ENCODE measurements at places on chromosomes 7 and 10. TPM values are rescaled to one million over a fixed set of nuclear protein-coding genes. Genes with fewer than 3 reads are reported as not detected.

DNA sequence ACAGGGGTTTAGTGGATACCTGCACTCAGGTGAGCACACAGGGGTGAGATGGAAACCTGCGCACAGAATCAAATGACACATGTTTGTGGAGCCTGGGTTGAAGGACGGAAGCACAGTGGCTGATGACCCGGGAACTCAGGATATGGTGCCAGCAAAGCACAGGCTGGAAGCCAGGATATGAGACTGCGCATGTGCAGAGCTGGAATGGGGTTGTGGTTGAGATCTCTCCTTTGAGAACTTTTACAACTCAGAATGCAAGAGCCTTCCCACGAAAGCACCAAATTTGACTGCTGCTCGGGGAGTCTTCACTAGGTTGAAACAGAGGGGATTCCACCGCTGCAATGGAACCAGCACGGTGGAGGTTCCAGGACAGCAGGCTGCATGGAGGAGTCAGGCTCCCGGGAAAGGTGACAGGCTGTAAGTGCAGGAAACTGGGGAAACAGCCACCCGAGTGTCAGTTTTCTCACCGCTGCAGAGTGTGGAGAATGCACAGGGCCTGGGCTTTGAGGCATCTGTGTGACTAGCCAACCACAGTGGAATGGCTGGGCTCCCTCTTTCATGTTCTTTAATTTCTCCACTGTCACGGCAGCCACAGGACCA, 133.4 kb upstream of the TCERG1L start:
- no peak for DNase-seq
- H3K27ac ChIP-seq, result no peak overlapping the region
- H3K27me3 ChIP-seq, result no peaks in the 10 kb centered on the region
- H3K4me1 ChIP-seq, result no peaks in the 10 kb centered on the region
- no peaks in the 10 kb centered on the region for H3K36me3 ChIP-seq

GRCh38 chr10:114115661-114116445, 58.1 kb downstream of the CCDC186 start:
- H3K4me3 ChIP-seq, result no peak overlapping the region
- DNase-seq, result no peak
- H3K36me3 ChIP-seq, result peaks cover 6% of the 10 kb centered on the region
- H3K4me1 ChIP-seq, result no peaks in the 10 kb centered on the region

DNA sequence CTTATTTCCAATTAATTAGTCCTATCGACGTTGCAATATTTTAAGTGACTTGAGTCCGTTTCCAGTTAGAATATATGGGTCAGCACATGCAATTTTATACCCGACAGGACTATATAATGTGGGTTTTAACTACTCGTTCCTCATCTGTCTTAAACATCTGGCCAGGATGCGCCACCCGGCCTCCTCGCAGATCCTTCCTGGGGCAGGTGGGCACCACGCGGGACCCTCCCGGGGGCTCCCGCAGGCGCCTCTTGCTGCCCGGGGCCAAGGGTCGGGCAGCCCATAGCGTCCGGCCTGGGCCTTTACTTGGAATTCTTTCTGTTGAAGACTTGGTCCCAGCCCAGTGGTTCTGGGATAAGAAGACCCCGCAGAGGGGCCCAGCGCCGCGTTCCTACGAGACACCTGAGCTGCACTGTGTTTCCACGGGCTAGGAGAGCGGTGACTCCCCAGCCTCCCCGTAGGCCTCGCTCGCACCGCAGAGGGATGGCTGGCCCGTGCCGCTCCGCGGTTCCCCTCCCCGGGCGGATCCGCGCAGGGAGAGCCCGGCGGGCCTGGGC, 10.1 kb upstream of the MNX1 start:
- DNase-seq, result no peak
- no peak overlapping the region for H3K27ac ChIP-seq
- H3K4me3 ChIP-seq, result no peak overlapping the region
- no peaks in the 10 kb centered on the region for H3K36me3 ChIP-seq
- no peaks in the 10 kb centered on the region for H3K4me1 ChIP-seq

DNA sequence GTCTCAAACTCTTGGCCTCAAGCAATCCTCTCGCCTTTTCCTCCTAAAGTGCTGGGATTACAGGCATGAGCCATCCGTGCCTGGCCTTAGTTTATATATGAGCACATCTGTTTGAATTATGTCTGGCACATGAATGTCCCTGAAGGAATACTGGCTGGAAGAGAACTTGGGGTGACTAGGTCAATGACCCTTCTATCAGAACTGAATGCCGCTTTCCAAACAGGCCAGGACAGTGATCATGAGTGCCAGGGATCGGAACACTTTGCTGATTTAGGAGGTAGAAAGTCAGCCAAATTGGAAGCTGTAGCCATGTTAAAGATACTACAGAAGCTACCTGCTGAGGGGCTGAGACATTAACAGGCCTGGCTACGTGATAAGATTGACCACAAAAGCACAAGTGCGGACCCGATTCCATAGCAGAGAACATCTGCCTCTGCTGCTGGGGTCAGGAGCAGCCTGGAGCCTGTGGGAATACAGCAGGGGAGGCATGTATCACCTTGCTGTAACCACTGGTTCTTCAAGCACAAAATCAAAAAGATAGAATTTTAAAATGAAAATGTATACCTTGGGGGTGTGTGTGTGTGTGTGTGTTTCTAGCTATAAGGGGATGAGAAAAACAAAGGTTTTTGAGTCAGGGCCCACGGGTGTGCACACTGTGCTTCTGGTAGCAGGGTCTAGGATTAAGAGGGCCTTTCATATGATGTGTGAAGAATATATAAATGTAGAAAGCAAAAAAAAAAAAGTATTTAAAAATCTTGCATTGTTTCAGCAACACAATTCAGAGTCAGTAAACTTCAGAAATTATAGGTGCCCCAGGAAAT, 293.7 kb downstream of the BBS9 start:
- no peak overlapping the region for H3K27ac ChIP-seq
- DNase-seq, result no peak
- H3K36me3 ChIP-seq, result no peaks in the 10 kb centered on the region
- no peaks in the 10 kb centered on the region for H3K27me3 ChIP-seq

GRCh38 chr10:21493784-21494183, 31.7 kb downstream of the SKIDA1 start:
- H3K27ac ChIP-seq, result no peak overlapping the region
- DNase-seq, result no peak
- peak overlapping the region; percentile 48 for H3K4me3 ChIP-seq
- H3K27me3 ChIP-seq, result peaks cover 12% of the 10 kb centered on the region

DNA sequence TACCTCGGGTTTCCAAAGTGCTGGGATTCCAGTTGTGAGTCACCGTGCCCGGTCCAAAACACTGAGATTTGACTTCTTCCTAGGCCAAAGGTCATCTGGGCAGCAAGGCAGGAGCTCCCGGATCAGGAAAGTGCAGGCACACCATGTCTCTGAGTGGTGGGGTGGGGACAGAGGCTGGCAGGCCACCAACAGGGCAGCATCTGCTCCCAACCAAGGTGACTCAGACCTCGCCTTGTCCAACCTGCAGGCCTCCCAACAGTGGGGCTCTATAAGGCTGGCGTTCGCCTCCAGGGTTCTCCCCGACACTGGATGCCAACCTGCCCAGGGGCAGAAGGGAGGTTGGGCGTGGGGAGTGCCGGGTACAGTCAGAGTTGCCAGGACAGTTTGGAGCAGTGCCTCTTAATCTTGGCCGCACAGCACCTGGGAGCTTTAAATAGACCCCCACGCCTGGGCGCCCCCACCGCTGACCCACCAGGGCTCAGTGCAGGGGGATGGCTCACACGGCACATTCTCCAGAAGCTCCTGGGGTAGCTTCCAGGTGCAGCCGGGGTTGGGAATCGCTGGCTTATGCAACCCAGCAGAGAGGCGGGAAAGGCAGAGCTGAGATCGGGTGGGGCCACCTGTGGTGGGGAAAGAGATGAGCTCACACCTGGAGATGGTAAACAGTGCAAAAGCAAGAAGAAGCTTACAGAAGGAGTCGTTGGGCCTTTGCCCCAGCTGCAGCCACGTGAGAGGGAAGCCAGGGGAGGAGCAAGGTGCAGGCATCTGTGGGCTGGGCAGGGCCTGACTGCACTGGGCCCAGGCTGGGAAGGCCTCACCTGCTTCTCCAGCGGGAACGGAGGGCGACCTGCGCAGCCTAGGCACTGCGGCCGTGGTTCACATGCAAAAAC, 10.9 kb downstream of the CALML5 start:
- H3K27me3 ChIP-seq, result no peaks in the 10 kb centered on the region
- peaks cover 14% of the 10 kb centered on the region for H3K4me1 ChIP-seq
- H3K4me3 ChIP-seq, result peak overlapping the region; percentile 57
- peak overlapping the region; percentile 94 for H3K27ac ChIP-seq
- peaks cover 9% of the 10 kb centered on the region for H3K36me3 ChIP-seq

DNA sequence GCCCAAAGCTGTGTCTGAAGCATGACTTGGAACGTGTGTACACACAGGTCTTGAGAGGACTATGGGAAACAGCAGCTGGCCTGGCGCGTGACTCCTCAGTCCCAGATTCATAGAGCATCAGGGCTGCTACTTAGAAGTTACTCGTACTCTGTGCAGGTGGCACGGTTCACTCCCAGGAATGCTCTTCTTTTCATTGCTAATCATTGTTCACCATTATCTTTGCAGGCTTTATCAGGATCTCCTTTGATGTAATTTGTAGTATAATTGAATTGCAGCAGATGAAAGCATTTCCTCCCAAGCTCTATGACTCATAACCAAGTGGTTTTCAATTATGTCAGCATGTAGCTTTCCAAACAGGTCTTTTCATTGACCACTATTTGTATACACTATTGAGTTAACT, 938.9 kb downstream of the NRG3 start:
- H3K27ac ChIP-seq, result peak overlapping the region; percentile 3
- peaks cover 9% of the 10 kb centered on the region for H3K4me1 ChIP-seq

DNA sequence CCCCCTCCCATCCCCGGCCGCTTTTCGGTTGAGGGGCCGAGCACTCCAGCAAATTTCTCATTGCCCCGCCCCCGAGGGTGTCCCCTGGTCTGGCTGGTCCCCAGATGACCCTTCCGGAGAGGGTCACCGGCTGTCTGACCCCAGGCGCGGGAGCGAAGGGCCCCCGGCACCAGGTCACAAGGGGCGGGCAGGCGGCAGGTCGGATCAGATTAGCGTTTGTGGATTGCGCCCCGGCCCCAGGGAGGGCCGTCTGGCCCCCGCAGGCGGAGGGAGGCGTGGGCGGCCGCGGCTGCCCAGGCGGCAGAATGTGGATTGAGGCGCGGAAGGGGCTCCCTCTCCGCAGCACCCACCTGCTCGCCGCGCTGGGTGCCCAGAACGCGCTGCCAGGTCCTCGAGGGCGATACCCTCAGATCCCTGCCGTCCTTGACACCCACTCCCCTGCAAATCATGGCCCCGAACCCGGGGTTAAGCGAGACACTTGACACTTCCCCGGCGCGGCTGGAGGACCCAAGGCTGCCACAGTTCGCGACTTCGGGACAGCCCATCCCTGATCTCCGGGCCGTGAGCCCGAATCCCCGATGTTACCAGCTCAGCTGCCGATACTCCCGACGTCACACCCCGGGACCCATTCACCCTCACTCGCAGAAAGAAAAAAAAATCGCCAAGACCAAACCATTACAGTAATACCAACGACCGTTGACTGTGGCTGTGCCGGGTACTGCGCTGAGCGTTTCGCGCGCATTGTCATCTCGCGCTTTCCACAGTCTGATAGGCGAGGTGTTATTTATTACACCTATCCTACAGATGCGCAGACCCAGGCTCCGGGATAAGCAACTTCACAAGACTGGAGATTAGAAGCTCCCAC, 953 bp downstream of the NODAL start:
- H3K4me3 ChIP-seq, result no peak overlapping the region
- H3K27me3 ChIP-seq, result peaks cover 13% of the 10 kb centered on the region
- no peak overlapping the region for H3K27ac ChIP-seq

DNA sequence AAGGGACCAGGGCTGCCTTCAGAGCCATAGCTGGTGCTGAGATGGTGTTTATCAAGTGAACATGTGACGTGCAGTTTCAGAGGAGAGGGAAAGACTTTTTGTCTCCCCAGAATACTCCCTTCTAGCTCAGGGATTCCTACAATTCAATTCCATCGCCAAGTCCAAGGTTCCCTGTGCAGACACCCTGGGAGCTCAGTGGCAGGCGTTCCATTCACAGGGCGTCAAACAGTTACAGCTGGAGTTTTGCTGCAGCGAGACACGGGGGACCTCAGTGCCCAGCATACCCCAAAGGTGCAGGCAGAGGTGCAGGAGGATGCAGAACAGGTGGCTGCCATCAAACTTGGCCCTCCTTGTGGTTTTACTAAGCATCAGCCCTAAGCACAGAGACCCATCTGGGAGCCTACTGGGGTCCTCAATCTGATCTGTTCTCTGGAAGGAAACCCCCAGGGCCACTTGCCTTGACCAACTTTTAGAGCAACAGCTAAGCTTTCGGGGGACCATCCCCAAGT, 846 bp upstream of the CALML5 start:
- no peaks in the 10 kb centered on the region for H3K36me3 ChIP-seq
- H3K27ac ChIP-seq, result no peak overlapping the region
- no peaks in the 10 kb centered on the region for H3K4me1 ChIP-seq
- no peak for DNase-seq
- no peak overlapping the region for H3K4me3 ChIP-seq

Gene ASIC3
- 3.9 TPM for total RNA-seq

Gene OR9A2
- not detected for total RNA-seq

All from MCF 10A (cell line).